ENCODE measurements at places on chromosomes 6 and 20. TPM values are rescaled to one million over a fixed set of nuclear protein-coding genes. Genes with fewer than 3 reads are reported as not detected.
A peak's percentile ranks its signal among the peaks of the same experiment; 100 is the strongest.

DNA sequence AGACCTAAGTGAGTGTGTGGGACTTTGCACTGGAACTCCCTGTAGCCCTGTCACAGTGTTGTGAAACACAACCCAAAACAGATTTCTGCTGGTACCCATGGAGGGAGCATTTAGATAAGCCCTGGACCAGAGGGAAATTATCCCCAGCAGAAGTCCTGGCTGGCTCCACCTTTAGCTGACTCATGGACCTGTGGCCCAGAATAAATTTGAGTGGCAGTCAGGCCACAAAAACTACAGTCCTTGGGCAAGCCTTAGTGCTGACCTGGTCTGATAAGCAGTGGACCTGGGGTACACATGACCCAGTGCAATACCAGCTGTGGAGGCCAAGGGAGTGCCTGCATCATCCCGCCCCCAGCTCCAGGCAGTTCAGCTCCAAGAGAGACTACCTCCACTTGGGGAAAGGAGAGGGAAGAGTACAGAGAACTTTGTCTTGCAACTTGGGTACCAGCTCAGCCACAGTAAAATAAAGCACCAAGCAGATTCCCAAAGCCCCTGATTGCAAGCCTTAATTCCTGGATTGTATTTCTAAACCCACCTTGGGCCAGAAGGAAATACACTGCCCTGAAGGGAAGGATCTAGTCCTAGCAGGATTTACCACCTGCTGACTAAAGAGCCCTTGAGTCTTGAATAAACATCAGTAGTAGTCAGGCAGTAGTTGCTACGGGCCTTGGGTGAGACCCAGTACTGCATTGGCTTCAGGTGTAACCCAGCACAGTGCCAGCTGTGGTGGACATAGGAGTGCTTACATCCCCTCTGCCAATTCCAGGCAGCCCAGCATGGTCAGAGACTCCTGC is 140.4 kb upstream of the COL21A1 start:
- DNase-seq = peak; percentile 11

GRCh38 chr20:6632187-6632586 is 135.3 kb upstream of the BMP2 start:
- DNase-seq = peak; percentile 5

DNA sequence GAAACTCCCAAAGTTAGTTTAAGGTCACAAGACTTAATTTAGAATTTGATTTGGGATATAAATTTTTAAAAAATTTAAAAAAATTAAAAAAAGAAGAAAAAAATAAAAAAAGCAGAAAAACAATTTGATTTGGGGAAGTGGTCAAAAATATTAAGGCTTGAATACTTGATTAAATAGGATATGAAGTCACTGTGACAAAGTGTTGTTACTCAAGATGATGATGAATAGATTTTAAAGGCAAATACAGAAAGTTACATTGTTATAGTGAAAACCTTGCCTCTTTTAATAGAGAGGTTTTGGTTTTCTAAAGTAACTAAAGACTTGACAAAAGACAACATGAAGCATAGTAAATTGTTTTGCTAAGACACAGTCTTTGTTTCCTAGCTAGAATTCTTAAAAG is 7.2 kb downstream of the CST9 start:
- DNase-seq = no peak

GRCh38 chr6:1312203-1312472 is 240 bp downstream of the FOXQ1 start:
- no peak for DNase-seq

DNA sequence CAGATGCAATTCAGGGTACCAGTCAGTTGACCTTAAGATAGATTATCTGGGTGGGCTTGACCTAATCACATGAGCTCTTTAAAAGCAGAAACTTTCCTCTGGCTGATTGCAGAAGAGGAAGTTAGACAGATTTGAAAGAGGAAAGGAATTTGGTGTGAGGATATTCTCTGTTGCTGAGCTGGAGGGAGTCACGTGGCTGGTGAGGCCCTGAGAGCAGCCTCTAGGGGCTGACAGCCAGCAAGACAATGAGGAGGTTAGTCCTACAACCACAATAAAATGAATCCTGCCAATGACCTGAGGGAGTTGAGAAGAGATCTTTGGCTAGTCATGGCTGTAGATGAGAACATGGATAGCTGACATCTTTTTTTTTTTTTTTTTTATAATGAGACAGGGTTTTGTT is 87.0 kb upstream of the B3GAT2 start:
- peak; percentile 43 for DNase-seq

DNA sequence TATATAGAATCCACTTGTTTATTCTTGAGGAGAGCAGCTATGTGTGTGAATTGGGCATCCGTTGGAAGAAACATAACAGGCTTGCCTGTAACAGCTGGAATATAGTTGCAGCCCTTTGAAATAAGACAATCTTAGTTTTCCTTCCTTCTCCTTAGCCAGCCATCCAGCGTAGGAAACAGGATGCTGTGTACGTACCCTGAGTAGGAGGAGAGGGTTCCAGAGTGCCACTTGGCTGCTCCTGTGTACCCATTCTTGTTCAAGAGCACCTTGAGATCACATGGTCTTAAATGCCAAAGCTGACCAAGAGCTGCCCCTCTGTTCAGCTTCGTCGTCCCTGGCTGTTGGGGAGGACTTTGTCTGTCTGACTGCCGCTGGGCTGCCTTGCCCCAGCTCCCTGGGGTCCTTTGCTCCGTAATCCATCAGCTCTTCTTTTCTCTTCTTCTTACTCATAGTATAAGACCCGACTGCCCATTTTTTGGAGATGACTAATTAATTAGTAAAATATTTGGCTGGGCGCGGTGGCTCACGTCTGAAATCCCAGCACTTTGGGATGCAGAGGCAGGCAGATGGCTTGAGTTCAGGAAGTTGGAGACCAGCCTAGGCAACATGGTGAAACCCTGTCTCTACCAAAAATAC is 49.0 kb downstream of the RREB1 start:
- DNase-seq = peak; percentile 50

DNA sequence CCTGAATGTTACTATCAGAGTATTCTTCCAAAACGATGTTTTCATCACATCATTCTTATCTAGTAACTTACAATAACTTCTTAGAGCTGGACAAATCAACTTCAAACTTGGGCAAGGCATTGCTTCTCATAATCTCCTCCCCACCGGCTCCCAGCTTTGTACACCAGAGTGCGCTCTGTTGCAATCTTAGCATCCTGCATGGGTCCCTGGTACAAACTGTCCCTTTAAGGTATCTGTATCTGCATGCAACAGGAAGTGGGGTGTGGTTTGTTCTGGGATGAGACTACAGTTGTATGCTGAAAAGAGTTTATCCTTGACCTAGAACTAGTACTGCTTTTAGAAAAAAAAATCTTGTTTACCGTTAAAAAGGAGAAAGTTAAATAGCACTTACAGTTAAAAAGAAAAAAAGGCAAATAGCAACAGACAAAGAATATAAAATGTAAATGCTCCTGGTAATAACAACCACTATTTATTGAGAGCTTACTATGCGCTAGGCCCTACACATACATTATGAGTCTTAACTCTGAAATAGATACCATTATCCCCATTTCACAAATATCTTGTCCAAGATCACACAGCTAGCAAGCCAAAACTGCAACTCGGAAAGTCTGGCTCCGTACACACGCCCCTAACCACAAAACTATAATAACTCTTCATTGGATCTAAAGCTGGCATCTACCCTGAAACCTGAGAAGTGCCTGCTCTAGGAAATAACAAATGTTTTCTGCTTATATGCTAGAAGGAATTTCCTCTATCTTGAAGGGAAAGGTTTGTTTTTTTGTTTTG is 9.8 kb upstream of the HECA start:
- DNase-seq = peak; percentile 60

GRCh38 chr6:15620611-15621010 is 42.2 kb downstream of the DTNBP1 start:
- no peak for DNase-seq

GRCh38 chr6:108535114-108535742 is 25.5 kb upstream of the FOXO3 start:
- DNase-seq = no peak

DNA sequence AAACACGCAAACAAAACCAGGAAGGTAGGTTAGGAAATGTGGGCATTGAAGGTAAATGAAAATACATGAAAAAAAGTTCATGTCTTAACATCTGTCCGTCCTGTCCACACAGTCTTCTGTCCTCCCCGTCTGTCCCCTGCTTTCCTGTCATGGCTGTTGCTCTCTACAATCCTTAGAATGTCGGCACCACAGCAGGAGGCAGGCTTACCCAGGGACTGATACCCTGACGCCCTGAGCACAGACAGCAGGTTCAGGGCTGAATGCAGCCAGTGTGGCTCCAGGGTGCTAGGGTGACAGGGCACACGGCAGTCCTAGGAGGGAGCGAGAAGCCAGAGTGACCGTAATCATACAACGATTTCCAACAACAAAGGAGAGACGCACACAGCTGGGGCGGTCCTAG is 123.7 kb downstream of the IRF4 start:
- no peak for DNase-seq

- no peak for DNase-seq
These were observed 12.8 kb upstream of the KHDRBS2 start for GRCh38 chr6:62298745-62299392.

- DNase-seq = no peak
These were observed 28.1 kb downstream of the RIOK1 start for GRCh38 chr6:7417684-7418083.

GRCh38 chr6:57252975-57253374 is 30.9 kb upstream of the RAB23 start:
- DNase-seq = no peak

Gene UTRN
- 26.0 TPM for total RNA-seq

Gene TCF21
- total RNA-seq = 0.03 TPM

Gene SMPDL3A
- 6.1 TPM for total RNA-seq

Gene FNDC1
- total RNA-seq = not detected
